Activated naive CD4-positive, alpha-beta T cell (primary cell): ENCODE measurements at places on chromosomes 6 and 20.

- peak; percentile 54 for DNase-seq
These were observed 81.9 kb upstream of the E2F3 start for GRCh38 chr6:20319520-20320357.

- no peak for DNase-seq
These were observed 19.6 kb upstream of the PI16 start for GRCh38 chr6:36934901-36935300.

GRCh38 chr6:528989-529388 is 127.9 kb downstream of the HUS1B start:
- no peak for DNase-seq

DNA sequence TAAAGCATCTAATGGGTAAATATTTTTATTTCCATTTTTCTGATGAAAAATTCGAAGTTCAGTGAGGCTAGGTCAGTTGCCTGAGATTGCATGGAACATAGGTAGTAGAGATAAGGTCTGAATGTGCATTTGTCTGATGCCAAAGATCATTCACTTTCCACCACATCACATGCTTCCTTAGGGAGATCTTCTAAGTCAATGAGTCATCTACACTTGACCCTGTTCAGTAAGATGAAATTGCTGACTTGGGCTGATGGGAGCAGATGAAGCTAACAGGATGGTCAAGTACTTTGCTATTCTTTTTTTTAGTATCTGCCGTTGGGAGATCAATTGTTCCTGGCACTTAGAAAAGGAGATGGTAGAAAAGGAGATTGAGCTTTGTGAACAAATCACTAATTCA is 511.3 kb downstream of the PHF3 start:
- DNase-seq: no peak

GRCh38 chr6:36958775-36959554 is 4.4 kb downstream of the PI16 start:
- DNase-seq: no peak

DNA sequence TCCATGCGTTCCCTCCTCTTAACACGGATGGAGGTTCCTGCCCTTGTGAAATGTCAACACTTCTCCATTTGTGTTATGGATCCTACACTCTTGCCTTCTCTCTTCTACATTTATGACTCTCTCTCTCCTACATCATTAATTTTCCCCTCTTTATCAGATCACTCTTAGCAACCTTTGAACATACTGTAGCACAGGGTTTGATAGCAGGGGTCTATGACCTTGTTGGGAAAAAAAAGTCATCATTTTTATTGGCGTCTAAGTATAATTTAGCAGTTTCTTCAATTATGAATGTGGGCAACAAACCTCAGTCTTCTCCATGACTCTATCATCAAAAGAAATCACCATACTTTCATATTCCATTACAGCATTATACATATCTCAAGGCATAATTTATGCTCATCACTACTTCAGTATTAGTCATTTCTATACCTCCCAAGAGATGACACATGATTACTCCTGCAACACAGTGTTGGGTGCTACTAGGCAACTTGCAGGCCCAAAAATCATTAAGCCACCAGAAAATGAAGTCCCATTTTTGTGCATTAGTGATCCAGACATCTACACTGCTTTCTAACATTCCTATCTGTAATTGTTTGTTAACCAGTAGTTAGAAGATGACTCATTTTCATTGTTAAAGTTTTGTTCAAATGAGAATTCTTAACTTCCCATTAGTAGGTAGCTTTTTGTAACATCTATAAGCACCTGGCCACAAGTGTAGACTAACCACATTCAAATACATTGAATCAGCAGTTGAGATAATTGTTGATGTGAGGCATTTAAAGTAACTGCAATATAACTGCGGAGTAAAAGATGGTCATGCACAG is 9.5 kb downstream of the CYP39A1 start:
- no peak for DNase-seq

GRCh38 chr6:135121434-135121833 is 59.7 kb upstream of the MYB start:
- DNase-seq: no peak

- peak; percentile 17 for DNase-seq
These were observed 30.4 kb downstream of the KCNQ2 start for GRCh38 chr20:63442100-63442493.

- no peak for DNase-seq
These were observed 19.1 kb downstream of the SYNJ2 start for GRCh38 chr6:158000530-158001307.

- DNase-seq: no peak
These were observed 30.8 kb downstream of the KDM1B start for GRCh38 chr6:18186033-18186432.

GRCh38 chr6:100468016-100468622 is 3.4 kb upstream of the SIM1 start:
- no peak for DNase-seq

- no peak for DNase-seq
These were observed 10.4 kb downstream of the SRC start for GRCh38 chr20:37356387-37356786.

DNA sequence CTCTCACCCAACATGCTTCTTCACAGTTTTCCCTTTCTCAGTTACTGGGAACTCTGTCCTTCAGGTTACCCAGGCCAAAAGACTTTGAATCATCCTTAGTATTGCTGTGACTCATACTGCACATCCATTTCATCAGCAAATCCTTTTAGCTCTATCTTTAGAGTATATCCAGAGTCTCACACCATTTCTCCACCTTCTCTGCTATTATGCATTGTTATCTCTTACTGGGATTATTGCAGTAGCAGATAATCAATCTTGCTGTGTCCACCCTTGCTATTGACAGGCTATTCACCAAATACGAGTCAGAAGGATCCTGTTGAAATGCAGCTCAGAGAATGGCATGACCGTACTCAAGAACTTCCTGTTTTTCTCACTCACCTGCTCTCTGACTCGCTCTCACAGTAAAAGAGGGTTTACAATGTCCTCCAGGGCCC is 57.3 kb downstream of the BCKDHB start:
- DNase-seq: no peak

GRCh38 chr6:117548797-117549301 is 53.5 kb downstream of the GOPC start:
- no peak for DNase-seq

GRCh38 chr6:4327841-4328240 is 192.5 kb upstream of the ECI2 start:
- no peak for DNase-seq

DNA sequence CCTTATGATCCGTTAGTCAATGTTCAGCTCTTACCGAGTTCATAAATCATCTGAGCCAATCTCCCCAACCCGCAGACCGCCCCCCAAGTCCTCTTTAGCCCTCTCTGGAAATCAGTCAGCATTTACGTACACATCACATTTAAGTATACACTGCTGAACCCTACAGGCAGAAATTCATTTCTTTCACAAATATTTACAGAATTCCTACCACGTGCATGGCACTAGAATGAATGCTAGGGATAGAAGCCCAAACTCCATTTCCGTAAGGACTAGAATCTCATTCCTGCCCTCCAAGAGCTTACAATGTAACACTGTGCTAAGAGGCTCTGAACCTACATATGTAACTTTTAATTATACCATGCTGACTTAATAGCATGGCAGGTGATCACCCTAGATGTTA is 1.8 kb downstream of the OSER1 start:
- no peak for DNase-seq

DNA sequence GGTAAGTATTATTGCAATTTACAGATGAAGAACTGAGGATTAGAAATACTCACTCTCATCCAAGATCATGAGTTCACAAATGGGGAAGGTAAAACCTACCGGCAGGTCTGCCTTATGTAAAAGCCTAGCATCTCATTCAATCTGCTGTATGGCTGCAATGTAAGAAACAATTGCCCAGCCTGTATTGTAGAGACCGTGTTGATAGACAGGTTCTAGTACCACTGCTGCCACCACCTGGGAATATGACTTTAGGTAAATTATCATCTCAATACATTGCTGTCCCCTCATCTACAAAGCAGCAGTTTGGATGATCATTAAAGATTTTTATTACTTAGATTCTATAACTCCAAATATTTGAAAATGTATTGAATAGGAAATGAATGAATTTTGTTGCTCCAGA is 23.3 kb upstream of the ARHGAP18 start:
- DNase-seq: no peak

DNA sequence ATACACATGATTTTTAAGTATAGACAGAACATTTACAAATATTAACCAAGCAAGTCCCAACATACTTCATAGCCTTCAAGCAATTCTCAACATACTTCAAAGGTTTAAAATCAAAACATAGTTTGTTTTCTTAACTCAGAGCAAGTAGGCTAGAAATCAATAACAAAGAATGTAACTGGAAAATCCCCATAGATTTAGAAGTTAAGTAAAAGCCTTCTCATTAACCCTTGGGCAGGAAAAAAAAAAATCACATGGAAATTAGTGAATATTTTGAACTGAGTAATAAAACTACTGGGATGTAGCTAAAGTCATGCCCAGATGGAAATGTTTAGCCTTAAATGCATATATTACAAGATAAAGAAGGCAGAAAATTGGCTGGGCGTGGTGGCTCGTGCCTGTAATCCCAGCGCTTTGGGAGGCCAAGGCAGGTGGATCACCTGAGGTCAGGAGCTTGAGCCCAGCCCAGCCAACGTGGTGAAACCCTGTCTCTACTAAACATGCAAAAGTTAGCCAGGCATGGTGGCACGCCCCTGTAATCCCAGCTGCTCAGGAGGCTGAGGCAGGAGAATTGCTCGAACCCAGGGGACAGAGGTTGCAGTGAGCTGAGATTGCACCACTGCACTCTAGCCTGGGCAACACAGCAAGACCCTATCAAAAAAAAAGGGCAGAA is 316.1 kb downstream of the TAF4 start:
- no peak for DNase-seq

GRCh38 chr6:105207524-105208269 is 27.9 kb upstream of the POPDC3 start:
- no peak for DNase-seq

GRCh38 chr6:28944412-28944865 is 20.7 kb upstream of the TRIM27 start:
- peak; percentile 29 for DNase-seq

GRCh38 chr6:125009578-125009977 is 47.3 kb downstream of the RNF217 start:
- DNase-seq: no peak

DNA sequence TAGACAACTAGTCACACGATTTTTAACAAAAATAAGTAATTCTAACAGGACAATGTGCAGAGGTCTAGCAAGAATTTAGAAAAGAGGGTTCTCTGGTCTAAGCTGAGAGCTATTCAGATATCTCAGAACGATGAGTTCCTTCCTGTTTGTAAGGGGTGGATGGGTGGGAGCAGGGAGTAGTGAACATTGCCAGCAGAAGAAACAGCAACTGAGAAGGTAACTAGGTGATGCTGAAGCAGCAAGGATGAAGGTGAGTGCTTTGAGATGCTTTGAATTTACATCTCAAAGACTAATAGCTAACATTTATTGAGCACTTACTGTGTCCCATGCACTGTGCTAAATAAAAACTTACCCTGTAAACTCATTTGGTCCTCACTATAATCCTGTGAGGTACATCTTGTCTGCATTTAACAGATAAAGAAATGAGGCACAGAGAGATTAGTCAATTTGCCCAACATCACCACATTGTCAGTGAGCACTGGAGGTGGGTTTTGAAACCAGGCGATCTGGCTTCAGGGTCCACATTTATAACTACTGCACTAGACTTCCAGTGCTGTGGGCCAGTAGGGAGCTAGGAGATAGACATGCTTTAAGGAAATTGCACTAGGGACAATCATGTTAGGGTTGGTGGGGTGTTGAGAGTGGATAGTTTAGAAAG is 15.7 kb downstream of the BRD2 start:
- no peak for DNase-seq

GRCh38 chr6:166499350-166500163 is 86.9 kb downstream of the RAMACL start:
- no peak for DNase-seq

DNA sequence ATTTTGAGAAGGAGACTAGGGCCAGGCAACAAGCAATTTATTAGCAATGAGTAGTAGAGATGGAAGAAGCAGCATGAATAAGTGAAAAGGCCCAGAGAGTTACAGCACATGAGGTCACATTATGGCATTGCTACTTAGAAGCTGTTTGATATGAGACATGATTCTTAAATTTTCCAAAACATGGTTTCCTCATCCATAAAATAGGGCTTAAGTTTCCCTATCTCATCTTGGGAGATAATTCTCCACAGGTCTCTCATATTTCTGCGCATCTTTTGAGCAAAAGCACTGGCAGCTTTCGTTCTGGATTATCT is 656.1 kb downstream of the EPHA7 start:
- no peak for DNase-seq

DNA sequence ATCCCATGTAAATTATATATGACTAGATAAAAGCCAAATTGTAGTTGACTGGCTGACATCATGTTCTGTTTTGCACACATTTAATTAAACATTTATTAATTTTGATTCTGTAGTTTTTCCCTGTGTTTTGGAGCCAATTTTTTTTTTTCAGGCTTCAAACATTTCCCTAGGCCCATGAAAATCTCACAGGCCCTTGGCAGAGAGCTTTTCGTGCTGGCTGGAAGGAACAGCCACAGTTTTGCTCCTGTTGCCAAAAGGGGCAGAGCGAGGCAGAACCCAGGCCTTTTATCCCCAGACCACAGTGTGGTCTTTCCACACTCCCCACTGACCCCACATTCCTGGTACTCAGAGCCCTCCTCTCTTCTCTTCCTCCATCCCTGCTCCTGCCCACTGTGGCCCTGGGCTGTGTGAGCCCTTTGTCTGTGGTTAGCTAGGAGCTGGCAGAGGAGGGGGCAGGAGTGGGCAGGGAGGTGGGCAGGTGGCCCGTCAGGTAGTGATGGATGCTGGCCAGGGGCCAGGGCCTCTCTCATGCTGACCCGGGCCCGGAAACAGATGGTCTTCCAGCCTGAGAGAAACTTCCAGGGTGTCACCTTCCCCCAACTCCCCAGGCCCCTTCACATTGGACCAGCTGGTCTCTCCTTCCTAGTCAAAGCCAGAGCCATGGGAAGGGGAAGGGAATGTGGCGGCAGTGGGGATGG is 19.4 kb upstream of the CCM2L start:
- DNase-seq: no peak

DNA sequence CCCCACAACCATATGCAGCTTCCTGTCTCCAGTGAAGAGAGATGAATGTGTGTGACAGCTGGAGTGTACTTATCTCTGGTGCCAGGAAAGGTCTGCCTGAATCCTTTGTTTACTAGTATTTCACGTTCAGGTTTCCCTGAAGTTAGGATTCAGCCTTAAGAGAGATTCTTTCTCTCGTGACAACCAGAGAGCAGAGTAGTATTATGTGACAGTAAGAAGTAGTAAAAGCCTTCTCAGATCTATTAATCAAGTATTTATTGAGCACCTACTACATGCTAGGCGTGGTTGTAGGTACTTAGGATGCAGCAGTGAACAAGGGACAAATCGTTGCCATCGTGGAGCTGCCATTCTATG is 949 bp downstream of the KIFC1 start:
- no peak for DNase-seq
